ENCODE measurements at places on chromosomes 12 and 14. TPM values are rescaled to one million over a fixed set of nuclear protein-coding genes. Genes with fewer than 3 reads are reported as not detected.

DNA sequence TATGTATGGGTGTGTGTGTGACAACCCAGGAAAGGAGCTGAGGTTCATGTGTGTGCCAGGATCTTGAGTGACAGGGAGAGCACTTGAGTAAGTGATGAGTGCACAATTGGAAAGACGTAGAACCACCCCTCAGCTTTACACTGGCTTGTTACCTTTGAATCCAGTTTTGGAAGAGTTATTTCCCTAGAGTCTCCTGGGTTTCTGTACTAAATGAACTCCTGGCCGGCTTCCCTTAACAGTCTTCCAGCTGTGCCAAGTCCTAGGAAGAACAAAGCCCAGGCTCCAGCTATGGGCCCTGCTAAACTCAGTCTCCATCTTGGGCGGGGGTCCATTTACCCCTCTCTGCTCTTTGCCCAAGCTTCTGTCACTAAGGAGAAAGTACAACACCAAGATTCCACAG is 19.7 kb upstream of the NR1H4 start:
- no peak for DNase-seq

- no peak for DNase-seq
Observed at GRCh38 chr14:67853715-67854114, 34.1 kb downstream of the RAD51B start.

DNA sequence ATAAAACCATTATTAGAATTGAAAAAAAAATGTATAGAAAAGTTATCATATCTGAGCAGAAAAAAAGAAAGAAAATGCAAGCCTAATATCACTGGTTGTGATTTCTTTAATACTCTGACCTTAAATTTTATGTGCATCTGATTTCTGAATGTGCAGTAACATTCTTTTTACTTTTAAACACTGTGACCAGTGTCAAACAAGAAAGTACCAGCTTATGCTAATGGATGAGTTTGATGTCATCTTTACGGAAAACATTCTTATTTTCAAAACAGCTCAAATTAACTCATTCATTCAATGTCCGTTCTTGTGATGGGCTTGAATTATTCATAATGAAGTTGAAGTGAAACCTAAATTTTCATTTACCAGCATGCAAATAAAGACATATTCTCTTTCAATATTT is at the start of gene TAS2R50:
TAS2R50 (minus strand) TSS at position 101 of the 400 bp plus-strand sequence; CDS start at position 49, 52 bp downstream.
- DNase-seq: no peak

DNA sequence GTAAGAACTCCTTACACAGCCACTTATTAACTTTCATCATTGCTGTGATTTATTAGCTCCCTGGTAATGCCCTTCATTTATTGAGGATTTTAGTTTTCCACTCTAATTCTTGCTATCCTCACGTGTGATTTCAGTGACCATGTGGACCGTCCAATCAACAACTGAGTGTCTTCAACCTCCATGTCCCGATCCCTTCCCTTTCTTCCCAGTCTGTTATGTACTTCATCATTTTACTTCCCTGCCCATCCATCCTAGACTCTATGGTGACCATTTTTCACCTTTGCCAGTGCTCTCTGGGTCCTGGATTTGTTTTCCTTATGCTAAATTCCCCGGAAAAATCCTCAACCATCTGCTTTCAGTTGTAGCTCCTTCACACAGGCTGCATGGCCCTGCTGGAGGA is 111.0 kb downstream of the MSRB3 start:
- no peak for DNase-seq

DNA sequence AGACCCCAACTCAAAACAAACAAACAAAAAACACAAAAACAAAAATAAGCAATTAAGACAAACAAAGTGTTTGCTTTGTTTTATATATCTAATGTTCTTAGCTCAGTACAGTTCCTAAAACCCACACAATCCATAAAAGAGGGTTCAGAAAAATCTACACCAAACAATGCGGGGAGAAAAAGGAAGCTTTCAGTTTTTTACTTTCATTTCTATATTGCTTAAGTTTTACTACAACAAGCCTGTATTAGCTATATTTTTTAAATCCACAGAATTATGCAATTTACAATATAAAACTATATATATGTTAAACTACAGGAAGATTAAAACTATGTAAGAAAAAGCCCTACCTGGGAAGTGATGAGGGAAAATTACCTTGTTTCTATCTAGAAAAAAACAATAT is 41.4 kb downstream of the CLIP1 start:
- DNase-seq: no peak

- no peak for DNase-seq
Observed at GRCh38 chr12:114274131-114274530, 131.8 kb downstream of the TBX5 start.

GRCh38 chr12:89960011-89960507 is 251.4 kb upstream of the ATP2B1 start:
- DNase-seq: no peak

The TAS2R46 gene
- 2.5 TPM for total RNA-seq

The METTL25 gene
- total RNA-seq: 26.2 TPM

Data from sigmoid colon (tissue), 7 donors.